Uterus (tissue), 4 donors: ENCODE measurements at places on chromosomes 6 and 20. TPM values are rescaled to one million over a fixed set of nuclear protein-coding genes. Genes with fewer than 3 reads are reported as not detected.

GRCh38 chr6:1146500-1146899, 165.4 kb upstream of the FOXQ1 start:
- no peak for DNase-seq

DNA sequence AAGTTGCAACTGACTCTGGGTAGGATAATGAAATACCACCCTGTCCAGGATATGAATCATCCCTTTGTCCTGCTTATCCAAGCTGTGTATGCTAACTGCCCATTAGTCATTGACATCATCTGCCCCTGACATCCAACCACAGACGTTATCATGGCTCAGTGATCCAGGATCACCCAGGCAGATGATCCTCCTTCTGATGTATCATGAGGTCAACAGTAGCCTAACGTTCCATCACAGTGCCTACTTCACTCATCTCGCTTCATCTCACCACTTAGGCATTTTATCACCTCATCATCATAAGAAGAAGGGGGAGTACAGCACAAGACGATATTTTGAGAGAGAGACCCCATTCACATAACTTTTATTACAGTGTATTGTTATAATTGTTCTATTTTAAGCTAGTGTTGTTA, 13.4 kb upstream of the BTN3A2 start:
- no peak for DNase-seq

GRCh38 chr6:158488065-158488464, 71.8 kb upstream of the TMEM181 start:
- no peak for DNase-seq

GRCh38 chr20:17947474-17947815, 21.1 kb downstream of the SNX5 start:
- no peak for DNase-seq

- no peak for DNase-seq
Observed at GRCh38 chr6:170028629-170029345, 262.1 kb downstream of the DLL1 start.

DNA sequence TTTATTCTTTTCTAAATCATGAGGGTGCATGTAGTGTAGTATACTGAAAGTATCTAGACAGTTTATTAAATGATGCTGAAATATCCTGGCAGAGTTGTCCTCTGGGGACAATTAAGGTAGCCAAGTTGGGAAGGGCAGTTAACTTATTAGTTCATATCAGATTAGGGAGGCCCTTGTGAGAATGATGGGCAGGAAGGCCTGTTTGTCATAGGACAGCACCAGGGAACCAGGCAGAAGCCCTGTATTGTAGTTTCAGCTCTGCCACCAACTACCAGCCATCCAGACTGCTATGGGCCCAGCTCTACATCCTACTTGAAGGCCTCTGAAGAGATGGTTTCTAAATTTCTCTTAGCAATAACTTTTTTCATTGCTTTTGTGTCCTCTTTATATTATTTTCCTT, 4.0 kb downstream of the MYLIP start:
- no peak for DNase-seq

DNA sequence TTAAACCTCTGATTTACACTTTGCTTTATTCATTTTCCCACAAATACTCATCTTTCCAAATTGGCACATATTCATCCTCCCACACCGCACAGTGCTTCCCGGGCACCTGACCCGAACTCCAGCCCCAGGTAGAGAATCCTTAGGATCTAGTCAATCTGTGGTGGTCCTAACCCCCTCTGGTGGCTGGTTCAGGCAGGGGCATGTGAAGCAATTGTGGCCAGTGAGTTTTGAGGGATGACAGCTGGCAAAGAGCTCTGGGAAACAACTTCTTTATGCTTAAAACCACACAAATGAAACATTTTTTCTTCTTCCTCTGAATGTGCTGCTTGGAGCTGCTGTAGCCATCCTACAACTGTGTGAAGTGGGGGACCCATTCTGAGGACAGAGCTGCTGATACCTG, 54.7 kb downstream of the ELOVL5 start:
- DNase-seq, result no peak

GRCh38 chr20:24695529-24696225, 226.2 kb downstream of the SYNDIG1 start:
- DNase-seq, result no peak

GRCh38 chr6:76220805-76221204, 148.3 kb upstream of the IMPG1 start:
- no peak for DNase-seq

DNA sequence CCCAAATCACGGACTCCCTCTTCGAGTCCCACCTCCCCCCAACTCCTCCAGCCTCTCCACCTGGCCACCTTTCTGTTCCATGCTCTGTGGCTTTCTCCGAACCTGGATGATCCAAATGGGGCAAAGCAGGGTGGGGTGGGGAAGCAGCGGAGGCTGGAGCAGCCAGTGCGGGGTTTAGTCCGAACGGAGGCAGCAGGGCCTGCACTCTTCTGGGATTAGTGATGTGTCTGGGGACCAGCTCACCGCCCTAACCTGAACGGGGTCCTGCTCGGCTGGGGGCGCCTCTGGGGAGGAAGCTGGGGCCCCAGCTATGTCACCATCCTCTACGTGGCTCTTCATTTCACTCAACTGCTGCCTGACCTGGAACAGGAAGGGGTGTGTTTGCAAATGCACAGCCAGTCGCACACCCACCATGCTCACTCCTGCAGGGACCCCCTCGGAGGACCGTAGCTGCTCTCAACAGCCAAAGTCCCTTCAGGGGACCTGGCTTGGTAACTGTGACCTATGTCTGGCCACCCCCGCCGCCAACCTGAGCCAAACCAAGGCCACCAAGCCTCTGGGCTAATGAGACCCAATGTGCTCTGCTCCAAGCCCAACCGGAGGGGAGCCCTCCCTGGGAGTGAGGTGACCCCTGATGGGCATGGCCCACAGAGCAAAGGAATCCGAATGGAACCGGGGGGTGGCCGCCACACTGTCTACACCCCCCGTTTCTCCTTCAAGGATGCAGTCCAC, 46.8 kb downstream of the DSTN start:
- peak; percentile 21 for DNase-seq

DNA sequence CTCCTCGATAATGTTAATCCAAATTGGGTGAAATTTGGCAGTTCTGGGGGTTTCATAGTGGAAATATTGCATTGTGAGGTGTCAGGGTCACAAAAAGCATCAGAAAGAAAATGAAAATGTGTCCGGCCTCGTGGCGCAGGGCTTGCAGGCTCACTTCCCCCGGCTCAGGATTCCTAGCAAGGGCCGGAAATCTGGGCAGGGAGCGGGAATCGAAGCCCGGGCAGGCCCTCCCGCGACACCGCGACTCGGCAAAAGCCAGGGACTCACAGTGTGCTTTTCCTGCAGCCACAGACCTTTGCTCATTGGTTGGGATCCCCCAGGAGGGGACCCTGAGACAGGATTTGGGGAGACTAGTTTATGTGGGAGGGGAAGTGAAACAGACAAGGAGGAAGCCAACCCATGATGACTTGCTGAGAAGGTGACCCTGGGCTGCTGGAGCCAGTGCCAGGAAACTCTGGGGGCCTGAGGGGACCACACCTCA, 847 bp upstream of the CD93 start:
- DNase-seq, result no peak

GRCh38 chr20:38872491-38873049, 53.6 kb upstream of the FAM83D start:
- no peak for DNase-seq

- no peak for DNase-seq
Observed at GRCh38 chr6:31779908-31780307, 2.8 kb upstream of the VWA7 start.

The APCDD1L gene
- 1.1 TPM for total RNA-seq

The OR12D3 gene
- not detected for total RNA-seq

The GHRH gene
- total RNA-seq, result not detected

The BHLHE23 gene
- total RNA-seq, result not detected

The IGF2R gene
- 80.4 TPM for total RNA-seq

The CNR1 gene
- 8.2 TPM for total RNA-seq
